ENCODE measurements at places on chromosomes 3 and 15. TPM values are rescaled to one million over a fixed set of nuclear protein-coding genes. Genes with fewer than 3 reads are reported as not detected.

Gene UTS2B
- total RNA-seq: not detected

Gene PPP1R14D
- 0.28 TPM for total RNA-seq

Gene TIGIT
- not detected for total RNA-seq

Gene SYNM
- total RNA-seq: 40.0 TPM

Gene BTD
- total RNA-seq: 15.8 TPM

Gene ZDHHC23
- 3.8 TPM for total RNA-seq

Gene NLGN1
- total RNA-seq: not detected

Gene ALS2CL
- 6.3 TPM for total RNA-seq

Gene SLC28A1
- total RNA-seq: not detected

Gene FAM174B
- total RNA-seq: 9.6 TPM

Data from A549 treated with RU486 at 1 μM for 4 hours (cell line).